AML-193 (cell line): ENCODE measurements at places on chromosomes 5 and 9.

GRCh38 chr5:139383993-139384590 lies 995 bp upstream of the SLC23A1 start:
- no peak for DNase-seq

- DNase-seq: no peak
These were observed 116.7 kb upstream of the RGMB start for GRCh38 chr5:98656796-98657195.

- DNase-seq: no peak
These were observed 671 bp downstream of the LRRC26 start for GRCh38 chr9:137168904-137169856.

DNA sequence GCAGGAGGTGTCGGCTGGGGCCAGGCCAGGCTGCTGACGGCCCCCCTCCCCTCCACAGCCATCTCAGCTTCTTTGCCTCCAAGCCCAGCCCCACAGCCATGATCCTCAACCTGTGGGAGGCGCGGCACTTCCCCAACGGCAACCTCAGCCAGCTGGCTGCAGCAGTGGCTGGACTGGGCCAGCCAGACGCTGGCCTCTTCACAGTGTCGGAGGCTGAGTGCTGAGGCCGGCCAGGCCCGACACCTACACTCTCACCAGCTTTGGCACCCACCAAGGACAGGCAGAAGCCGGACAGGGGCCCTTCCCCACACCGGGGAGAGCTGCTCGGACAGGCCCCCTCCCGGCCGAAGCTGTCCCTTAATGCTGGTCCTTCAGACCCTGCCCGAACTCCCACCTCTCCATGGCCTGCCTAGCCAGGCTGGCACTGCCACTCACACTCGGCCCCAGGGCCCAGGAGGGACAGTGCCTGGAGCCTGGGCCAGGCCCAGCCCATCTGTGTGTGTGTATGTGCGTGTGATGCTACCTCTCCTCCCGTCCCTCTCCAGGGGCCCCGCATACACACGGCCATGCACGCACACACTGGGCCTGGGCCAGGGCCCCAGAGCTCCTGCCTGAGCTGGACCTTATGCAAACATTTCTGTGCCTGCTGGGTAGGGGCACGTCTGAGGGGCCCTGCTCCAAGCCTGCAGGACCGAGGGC lies 19.3 kb downstream of the HK3 start:
- no peak for DNase-seq

- DNase-seq: no peak
These were observed 138.0 kb downstream of the MTX3 start for GRCh38 chr5:79853028-79853427.

DNA sequence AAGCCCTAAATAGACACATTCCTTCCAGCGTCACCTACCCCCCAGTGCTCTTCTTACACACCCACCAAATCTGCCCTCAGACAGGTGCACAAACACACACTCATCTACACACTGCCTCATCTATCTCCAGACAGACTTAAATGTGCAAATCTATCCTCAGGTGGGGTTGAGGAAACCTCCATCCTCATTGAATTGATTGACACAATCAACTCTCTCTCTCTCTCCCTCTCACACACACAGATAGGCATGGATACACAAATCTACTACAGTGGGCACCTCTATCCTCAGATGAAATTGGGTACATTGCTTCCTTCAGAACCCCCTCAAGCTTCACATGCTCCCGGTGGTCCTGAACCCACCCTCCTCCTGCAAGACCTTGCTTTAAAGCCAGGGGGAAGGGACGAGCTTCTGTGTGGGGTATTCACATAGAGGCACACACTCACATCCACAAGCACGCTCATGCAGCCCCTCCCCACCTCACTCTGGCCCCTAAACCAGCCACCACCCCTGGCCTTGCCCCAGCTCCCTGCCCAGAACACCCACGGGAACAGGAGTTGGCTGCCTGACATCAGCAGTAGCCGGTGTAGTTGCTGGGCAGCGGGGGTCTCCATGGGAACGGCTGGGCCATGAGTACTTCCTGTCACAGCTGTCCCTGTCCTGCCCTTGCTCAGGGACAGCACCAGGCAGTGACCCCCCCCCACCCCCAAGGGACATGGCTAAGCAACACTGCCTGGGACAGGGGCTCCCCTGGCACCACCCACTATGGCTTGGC lies 22.8 kb downstream of the PCDH1 start:
- DNase-seq: no peak

GRCh38 chr9:37301042-37301853 lies 121.2 kb upstream of the GRHPR start:
- DNase-seq: no peak

DNA sequence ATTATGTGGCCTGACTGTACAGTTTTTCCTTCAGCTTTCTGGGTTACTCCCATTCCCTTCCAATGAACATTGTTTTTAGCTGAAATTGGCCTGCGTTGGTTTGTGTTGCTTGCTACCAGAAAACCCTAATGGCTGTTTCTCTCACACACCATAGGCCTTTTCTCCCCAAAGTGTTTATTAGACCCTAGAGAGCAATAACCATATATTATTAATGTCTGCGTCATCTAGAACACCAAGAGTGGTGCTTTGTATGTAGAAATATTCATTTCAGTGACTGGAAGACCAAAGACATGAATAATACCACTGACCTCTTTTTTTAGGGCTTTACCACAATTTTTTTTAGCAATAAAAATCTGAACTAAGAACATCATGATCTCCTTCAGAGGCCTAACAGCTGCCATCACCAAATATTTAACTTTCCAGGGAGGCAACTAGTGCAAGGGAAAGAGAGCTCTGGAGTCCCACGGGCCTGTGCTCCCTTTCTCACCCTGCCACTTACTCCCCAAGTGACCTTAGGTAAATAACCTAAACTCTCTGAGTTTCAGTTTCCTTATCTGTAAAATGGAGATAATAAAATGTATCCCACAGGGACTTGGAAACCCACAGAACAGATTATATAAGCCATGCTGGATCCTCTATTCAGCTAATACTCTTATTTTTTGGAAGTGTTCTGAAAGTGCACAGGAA lies 201.9 kb upstream of the ISL1 start:
- DNase-seq: no peak
